ENCODE measurements at places on chromosomes 1 and 21.

DNA sequence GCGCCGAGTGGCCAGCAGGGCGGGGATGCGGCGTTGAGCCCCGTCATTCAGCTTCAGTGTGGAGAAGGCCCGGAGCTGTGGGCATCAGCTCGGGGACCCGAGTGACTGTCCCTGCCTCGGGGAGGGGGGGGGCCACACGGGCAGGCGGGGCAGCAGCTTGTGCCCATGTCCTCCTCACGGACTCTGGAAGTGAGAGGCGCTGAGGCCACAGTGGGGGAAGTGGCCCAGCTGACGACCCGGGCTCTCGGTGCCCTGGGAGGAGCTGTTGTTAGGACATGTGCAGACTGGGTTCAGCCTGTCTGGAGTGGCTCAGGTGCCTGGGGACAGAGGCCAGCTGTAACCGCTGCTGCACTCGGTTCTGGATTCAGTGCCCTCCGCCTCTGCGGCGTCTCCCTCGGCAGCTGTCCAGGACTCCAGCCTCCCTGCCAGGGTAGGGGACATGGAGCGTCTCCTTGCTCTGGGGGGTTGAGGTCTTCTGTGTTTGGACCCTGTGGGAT is 71.1 kb downstream of the SKI start:
- DNase-seq: peak; percentile 32

DNA sequence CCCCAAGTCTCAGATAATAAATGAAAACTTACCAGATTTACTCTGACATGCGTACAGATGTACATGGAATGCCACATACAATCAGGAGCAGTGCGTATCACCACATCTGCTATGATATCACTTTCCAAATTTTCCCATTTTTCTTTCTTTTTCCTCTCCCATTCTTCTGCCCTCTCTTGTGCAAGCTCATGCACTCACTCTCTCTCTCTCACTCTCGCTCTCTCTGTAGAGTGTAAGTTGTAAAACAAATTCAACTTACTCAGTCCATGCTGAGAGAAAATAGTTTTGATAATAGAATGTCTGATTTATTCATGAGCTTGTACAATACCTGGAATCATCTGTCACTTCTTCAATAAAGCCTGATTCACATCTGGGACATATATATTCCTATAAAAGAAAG is 35.3 kb downstream of the RNF115 start:
- no peak for DNase-seq

DNA sequence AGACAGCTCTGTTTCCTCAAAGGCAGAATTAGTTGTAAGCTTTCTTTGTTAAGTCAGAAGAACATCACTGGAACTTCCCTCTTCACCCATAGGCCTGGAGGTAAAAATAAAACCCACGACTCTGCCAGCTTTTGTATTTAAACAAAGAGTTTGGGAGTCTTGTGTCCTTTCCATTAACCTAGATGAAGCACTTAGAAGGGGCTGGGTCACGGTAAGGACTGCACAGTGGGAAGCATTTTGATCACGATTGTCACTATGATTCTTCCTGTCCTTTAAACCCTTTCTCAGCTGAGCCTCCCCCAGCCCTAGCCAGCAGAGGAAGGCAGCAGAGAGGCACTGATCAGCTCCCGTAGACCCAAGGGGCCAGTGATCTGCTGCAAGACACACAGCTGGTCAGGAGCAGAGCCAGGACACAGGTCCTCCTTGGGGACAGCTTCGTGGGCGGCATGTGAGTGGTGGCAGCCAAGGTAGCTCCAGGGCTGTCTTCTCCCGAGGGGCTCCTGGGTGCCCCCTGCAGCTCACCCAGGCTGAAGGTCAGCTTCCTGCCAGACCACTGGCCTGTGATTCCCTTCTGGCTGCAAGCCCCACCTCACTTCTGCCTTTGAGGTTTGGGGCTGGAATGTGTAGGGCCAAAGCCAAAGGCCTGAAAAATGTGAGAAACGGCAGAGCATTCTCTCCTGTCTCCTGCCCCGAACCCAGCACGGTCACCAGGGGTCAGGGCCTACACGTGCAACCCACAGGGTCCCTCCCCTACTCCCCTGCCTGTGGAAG is 4.0 kb upstream of the LAPTM5 start:
- DNase-seq: peak; percentile 28

DNA sequence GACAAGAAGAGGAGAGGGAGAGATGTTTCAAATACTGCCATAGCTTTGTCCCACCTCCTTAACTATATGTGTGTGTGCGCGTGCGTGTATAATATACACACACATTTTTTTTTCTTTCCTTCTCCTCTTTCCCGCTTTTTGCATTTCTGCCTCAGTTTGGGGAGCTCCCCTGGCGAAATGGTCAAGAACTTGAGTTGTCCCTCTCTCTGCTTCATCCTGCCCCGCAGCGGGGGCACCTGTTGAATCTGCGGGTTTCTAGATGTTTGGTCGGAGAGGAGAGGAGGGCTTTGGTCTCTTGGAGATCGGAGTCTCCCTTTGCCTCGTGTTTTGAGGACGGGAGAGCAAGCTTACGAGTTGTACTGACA is 504 bp downstream of the SCCPDH start:
- DNase-seq: no peak

- DNase-seq: no peak
Measured at GRCh38 chr1:168879896-168880734, 151.1 kb upstream of the DPT start.

- no peak for DNase-seq
Measured at GRCh38 chr1:193555662-193556441, 369.4 kb upstream of the B3GALT2 start.

DNA sequence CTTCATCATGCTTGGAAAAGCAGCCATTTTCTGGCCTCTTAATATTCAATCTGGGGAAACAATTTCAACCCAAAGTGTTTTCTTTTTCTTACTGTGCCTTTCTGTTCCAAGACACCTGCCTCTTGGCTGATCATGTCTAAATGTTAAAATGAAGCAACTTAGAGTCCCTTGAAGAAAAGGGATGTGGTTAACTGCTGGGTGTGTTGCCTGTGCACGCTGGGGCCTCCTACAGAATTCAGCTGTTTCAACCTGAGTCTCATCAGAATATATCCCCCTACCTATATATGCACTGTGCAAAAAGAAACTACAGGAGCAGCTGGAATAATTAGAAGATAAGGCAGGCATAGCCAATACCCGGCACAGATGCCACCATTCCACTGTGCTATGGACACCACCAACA is 222.0 kb downstream of the OMA1 start:
- no peak for DNase-seq

- no peak for DNase-seq
Measured at GRCh38 chr21:45887788-45888187, 93.8 kb upstream of the COL6A1 start.

GRCh38 chr1:151713874-151714273 is 2.7 kb downstream of the CELF3 start:
- DNase-seq: no peak

DNA sequence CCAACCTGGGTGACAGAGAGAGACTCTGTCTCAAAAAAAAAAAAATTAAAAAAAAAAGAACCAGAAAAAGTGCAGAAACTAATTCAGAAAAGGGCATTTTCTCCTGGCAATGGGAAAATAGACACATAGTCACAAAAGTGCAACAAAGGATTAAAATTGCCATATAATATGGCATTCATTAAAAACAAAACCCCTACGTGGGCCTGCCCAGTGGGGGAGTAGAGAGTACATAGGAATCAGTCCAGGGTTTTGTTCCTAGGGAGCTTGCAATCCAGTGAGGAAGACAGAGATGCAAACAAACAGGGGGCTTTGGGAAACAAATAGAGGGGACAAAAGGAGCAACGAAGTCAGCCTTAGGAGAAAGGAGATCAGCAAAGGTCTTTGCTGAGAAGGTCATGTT is 4.5 kb upstream of the TRABD2B start:
- DNase-seq: no peak

GRCh38 chr1:84971957-84972356 is 25.0 kb downstream of the MCOLN2 start:
- no peak for DNase-seq

DNA sequence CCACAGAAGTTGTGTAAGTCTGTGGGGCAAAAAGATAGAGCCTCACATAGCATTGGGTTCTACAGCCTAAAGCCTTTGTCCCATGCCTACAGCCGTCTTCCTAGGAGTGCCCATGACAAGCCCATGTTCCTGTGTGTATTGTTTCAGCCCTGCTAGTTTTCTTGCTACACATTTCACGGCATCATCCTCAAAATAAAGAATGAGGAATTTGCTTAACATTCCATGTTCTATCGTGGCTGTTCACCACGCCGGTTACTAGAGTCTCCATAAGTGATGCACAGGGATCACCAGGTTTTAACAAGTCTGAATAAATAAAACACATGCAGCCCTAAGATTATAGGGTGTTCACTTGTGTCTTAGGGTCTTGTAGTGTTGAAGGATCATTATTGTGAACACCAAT is 87.4 kb upstream of the NGF start:
- DNase-seq: no peak

All from inflammatory macrophage treated with lipopolysaccharide for 1 hour (primary cell).